Neural progenitor cell (in vitro differentiated cells): ENCODE measurements at places on chromosomes 11 and 22. TPM values are rescaled to one million over a fixed set of nuclear protein-coding genes. Genes with fewer than 3 reads are reported as not detected.

Gene OR9Q2
- not detected in 2 replicates for total RNA-seq

DNA sequence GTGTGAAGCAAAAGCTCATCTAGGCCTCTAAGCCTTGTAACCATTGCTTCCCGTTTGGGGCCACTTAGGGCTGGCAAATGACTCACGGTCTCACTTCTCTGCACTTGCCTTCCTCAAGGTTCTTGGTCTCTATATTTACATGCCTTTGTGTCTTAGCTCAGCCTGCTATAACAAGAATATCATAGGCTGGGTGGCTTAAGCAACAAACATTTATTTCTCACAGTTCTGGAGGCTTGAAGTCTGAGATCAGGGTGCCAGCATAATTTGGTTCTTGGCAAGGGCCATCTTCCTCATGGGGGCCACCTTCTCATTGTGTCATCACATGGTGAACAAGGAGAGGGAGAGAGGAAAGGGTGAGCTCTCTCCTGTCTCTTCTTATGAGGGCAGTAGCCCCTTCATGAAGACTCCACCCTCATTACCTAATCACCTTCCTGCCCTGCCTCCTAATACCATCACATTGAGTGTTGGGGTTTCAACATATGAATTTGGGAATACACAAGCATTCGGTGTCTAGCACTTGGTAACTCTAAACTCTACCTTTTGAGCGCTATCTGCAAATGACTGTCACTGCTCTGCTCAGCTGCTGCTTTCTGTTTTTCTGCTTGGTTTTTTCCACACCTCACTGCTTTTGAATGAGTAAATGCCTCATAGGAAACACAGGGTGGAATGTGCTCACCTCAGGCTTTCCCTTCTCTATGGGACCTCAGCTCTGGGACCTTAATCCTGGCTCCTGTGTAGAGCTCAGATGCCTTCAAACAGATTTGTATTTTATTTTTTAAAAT is 16.2 kb upstream of the ME3 start:
- no peak for DNase-seq

GRCh38 chr11:125931116-125931515 is 14.7 kb upstream of the VSIG10L2 start:
- DNase-seq, result no peak

Gene MYOD1
- total RNA-seq, result not detected in 2 replicates

DNA sequence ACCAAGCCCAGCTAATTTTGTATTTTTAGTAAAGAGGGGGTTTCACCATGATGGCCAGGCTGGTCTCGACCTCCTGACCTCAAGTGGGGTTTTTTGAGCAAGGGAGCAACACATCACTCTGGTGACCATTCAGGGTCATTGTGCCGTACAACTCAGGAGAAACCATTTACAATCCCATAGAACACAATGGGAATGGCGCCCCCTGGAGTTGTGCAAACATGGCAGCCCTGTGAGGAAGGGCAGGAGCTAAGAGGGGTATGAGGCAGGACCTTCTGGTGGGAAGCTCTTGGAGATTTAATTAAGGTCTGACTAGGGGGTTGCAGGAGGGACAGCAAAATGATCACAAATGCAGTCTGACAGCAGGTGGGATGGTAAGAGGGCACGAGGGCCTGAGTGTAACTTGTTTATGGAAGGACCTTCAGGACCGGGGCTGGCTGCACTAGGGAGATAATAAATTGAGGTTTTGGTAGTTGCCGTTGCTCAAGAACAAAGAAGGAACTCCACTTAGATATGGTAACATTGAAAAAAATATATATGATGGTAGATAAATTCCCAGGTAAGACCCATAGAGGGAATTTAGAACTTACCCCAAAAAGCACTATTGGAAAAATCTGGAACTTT is 9.1 kb upstream of the CSF2RB start:
- DNase-seq, result no peak
